Kidney capillary endothelial cell (primary cell): ENCODE measurements at places on chromosomes 11 and 22.

DNA sequence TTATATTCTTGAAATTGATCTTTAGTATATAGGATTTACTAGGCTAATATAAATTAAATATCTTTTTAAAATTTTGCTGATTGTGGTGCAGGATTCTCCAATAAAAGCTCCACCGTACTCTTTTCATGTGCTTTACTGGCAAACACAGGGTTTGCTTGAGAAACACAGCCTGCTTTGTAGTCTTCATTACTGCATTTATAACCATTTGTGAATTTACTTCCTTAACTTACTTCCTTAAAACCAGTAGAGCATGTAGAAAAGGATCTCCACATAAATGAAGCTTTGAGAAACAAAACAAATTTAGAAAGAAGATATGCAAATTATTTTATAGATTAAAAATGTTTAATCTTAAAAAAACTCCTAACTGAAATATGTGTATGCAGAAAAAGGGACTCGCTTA lies 28.8 kb downstream of the SWAP70 start:
- no peak for DNase-seq

DNA sequence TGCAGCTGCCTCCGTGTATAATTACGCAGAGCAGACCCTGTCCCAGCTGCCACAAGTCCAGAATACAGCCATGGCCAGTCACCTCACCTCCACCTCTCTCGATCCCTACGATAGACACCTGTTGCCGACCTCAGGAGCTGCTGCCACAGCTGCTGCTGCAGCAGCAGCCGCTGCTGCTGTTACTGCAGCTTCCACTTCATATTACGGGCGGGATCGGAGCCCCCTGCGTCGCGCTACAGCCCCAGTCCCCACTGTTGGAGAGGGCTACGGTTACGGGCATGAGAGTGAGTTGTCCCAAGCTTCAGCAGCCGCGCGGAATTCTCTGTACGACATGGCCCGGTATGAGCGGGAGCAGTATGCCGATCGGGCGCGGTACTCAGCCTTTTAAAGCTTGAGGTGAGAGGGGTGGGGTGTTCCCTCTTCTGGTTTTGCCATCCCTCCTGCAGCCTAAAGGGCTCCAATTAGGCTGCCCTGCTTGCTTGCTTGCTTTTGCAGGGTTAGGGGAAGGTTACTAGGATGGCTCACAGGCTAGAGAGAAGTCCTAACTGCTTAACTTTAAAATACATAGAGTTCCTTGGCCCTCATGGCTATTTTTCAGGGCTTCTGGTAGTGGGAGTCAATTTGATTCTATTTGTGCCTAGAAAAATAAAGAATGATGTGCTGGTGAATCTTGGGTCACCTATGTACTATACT lies 5.4 kb downstream of the RBM4 start:
- no peak for DNase-seq

- DNase-seq = no peak
Measured at GRCh38 chr11:44855493-44855849, 95.2 kb downstream of the TP53I11 start.

GRCh38 chr22:35124691-35125219 lies 58.8 kb downstream of the ISX start:
- no peak for DNase-seq

GRCh38 chr11:124749912-124750311 lies 2.1 kb downstream of the VSIG2 start:
- no peak for DNase-seq

- DNase-seq = no peak
Measured at GRCh38 chr22:22720724-22721261, 76.4 kb downstream of the GGTLC2 start.

- no peak for DNase-seq
Measured at GRCh38 chr11:24872186-24872585, 375.3 kb downstream of the LUZP2 start.

GRCh38 chr11:17431139-17431538 lies 42.7 kb upstream of the KCNJ11 start:
- DNase-seq = no peak

- DNase-seq = no peak
Measured at GRCh38 chr11:70742553-70743291, 344.4 kb downstream of the CTTN start.

GRCh38 chr11:112162761-112163546 lies 940 bp downstream of the IL18 start:
- no peak for DNase-seq

DNA sequence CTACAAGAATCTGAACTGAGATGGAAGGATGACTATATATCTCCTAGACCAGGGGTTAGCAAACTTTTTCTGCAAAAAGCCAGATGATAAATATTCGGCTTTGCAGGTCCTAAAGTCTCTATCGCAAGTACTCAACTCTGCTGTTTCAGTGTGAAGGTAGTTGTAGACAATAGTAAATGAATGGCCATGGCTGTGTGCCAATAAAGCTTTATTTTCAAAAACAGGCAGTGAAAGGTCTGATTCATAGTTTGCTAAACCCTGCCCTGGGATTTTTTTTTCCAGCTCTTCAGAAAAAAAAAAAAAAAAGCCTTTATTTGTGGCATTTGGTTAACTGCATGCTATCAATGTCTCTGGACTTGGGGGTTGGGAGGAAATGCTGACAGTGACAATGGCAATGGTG lies 37.5 kb downstream of the FAM227A start:
- DNase-seq = no peak

GRCh38 chr11:46616551-46617133 lies 385 bp downstream of the HARBI1 start:
- no peak for DNase-seq

- DNase-seq = no peak
Measured at GRCh38 chr11:16790486-16791190, 52.2 kb downstream of the C11orf58 start.
